Urinary bladder (tissue), 4 donors: ENCODE measurements at places on chromosomes 1 and 21. TPM values are rescaled to one million over a fixed set of nuclear protein-coding genes. Genes with fewer than 3 reads are reported as not detected.

DNA sequence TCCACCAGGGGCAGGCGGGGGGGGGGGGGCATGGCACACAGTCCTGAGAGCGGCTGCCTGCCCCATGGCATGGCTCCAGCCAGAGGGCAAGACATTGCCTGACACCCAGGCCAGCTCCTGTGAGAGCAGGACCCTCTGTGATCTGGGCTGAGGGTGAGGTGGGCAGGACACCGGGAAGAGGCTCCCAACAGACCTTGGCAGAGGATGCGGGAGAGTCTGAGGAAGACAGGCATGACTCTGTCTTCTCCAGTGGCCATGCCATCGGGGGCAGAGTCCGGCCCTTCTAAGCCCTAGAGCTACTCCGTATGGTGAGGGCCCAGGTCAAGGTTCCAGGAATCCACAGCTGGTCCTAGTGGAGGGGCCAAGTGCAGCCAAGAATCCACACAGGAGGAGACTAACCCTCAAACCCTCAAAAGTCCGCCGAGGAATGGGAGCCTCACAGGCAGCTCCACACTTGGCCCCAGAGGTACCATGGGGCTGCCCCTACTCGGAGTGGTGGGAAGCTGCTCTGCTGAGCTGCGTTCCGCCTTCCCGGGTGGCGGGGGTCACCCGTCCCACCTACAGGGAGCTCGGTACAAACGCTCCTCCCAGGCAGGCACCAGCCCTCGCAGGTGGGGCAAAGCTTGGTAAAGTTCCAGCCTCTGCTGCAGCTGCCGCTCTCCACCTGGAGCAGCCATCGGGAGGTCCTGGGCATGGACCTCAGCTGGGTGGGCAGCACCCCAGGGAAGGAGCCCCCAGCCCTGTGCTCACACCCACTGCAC lies 6.5 kb downstream of the ACTRT2 start:
- DNase-seq: no peak

GRCh38 chr1:66671455-66671854 lies 80.8 kb upstream of the DYNLT5 start:
- DNase-seq: no peak

The SIK1 gene
- polyA plus RNA-seq: 13.6 TPM

GRCh38 chr1:23936481-23937176 lies 23.0 kb upstream of the PNRC2 start:
- no peak for DNase-seq

DNA sequence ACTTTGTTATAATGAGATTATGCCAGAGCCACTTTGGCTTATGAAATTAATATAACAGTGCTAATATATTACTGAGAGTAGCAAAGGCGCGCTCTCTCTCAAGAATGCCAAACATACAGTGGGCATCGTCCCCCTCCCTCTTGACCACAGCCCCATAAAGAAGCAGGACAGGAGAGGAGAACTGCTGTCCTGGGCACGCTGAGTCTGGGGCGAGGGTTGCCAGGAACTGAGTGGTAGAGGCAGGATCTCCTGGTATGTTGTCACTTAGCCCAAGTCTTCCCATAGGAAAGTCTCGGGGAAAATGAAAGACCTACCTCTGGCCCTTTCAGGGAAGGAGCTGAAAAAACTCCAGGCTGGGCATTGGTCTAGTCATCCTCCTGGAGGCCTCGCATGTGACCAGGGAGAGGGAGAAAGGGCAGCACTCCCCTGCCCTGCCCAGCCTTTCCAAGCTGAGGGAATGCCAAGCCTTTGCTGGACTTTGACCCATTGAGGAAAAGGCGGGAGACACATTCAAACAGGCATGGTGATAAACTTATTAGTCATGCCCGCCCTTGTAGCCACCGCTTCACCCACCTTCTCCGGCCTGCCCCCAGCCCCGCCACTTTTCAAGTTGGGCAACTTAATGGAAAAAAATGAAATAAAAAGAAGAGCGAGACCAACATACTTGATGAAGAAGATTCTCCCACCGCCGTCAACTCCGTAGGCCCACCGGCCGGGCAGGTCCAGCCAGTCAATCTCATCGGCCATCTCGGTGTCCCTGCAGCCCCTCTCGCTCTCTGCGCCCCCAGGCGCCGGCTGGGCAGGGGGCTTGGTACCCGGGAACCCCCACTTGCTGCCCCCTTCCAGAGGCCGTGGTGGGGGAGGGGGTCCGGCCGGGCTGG lies 17.4 kb upstream of the PLEKHA6 start:
- no peak for DNase-seq

DNA sequence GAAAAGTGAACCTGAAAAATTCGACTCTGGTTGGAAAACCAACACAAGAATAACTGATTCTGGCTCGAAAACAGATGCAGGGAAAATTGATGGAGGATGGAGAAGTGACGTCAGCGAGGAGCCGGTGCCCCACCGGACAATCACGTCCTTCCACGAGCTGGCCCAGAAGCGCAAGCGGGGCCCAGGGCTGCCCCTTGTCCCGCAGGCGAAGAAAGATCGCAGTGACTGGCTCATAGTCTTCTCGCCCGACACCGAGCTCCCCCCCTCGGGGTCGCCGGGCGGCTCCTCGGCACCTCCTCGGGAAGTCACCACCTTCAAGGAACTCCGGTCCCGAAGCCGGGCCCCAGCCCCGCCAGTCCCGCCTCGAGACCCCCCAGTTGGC lies 1.9 kb downstream of the RUSC1 start:
- DNase-seq: no peak

DNA sequence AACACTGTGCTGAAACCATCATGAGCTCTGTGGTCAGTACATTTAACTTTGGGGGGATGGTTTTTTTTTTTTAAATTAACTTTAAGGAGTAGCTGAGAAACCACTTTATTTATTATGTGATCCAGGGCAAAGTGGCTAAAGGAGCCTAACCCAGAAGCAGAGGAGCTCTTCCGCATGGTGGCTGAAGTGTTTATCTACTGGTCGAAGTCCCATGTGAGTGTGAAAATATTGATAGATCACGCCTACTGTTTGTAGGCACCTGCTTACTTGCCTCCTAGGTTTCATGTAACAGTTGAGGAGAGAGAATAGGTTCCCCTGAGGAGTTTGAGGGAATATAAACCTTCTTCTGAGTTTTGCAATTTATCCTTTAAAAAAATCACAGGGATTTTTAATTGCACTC lies 181.4 kb downstream of the ZP4 start:
- DNase-seq: no peak

DNA sequence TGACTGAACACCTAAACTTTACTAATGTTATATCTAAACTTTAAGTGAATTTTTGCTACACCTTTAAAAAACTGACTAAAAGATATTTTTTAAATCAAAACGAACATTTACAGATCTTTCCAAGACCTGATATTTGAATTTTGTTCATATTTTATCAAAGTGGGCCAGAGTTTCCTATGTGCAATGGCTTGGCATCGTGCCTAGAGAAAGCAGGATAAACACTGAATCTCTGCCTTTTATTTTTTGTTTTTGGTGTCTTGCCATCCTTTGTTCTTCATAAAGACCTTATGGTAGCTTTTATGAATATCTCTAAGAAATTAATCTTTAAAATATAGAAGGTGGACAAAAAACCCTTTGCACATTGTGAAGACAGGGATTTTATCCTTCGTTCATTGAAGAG lies 25.8 kb upstream of the VPS26C start:
- DNase-seq: no peak

GRCh38 chr1:4969556-4970129 lies 315.2 kb downstream of the AJAP1 start:
- DNase-seq: no peak

The KCNK2 gene
- 5.2 TPM for polyA plus RNA-seq

- no peak for DNase-seq
These were observed 29.4 kb downstream of the DENND1B start for GRCh38 chr1:197745911-197746310.

DNA sequence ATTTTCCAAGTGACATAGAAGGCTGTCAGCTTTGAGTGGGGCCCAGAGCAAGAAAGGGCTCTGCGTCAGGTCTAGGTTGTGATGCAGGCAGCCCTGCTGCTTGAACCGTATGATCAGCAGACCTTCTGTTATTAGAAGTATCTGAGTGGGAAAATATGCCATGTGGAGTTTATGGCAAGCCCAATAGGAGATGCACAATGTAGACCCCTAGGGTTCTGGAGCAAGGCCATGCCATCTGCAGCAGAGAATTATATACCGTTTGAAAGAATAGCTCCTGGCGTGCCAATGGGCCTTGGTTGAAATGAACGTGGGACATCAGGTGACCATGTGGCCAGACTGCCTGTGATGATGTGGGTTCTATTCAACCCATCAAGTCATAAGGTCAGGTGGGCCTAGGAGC lies 44.1 kb upstream of the ZBTB18 start:
- no peak for DNase-seq

DNA sequence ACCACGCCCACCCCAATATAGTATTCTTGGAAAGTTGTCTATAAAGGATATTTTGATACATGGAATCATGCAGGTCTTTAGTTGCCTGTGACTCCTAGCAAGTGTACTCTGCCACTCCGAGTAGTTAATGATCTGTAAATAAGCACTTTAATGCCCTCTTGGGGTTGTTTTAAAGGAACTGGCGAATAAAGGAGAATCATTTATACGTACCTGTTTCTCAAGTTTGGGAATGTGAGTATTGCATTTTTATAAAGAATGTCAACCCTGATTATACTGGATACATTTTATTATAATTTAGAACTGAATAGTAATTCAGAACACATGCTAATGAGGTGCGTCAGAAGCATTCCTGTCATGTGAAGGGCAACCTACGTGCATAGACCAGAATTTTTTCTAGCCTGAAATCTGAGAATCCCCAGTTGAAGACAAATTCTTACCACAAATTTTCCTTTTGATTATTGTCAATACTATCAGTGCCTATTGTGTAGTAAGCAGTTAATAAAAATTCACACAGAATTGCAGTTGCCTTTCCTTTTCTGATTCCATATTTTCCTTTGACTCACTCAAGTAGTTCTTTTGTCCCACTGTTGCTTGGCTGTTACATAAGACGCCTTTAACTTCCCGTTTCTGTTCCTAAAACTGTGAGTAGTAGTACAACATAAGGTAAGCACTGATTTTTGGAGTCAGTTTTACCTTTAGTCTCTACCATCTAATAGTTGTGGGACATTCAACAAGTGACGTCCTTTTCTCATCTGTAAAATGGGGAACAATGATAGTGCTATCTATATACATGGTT lies 5.1 kb downstream of the AHCYL1 start:
- no peak for DNase-seq

DNA sequence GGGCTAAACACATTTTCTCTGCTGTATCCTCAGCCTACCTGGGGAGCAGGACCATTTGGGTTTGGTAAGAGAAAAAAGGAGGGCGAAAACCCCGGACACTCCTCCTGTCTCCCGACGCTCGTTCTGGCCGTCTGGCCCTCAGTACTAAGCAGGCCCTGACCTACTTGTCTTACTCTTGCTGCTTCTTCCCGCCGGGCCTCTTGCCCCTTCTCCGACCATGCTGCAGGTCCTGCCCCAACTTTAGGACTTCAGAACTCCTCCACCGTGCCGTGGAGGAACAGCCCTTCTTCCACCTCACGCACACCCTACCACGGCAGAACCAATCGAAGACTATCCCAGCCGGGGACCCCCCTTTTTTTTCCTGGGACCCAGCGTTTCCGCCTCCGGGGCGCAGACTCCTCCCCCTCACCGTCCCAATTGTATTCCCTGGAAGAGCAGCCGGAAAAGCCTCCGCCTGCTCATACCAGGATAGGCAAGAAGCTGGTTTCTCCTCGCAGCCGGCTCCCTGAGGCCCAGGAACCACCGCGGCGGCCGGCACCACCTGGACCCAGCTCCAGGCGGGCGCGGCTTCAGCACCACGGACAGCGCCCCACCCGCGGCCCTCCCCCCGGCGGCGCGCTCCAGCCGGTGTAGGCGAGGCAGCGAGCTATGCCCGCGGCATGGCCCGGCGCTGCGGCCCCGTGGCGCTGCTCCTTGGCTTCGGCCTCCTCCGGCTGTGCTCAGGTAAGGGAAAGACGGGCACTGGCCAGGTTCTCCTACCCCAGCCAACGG lies at the start of gene CHRNB2:
Gene CHRNB2, plus strand, starts transcription at position 393 of the 771 bp plus-strand sequence. Its CDS starts 267 bp downstream, at position 660.
- DNase-seq: no peak
